ENCODE measurements at places on chromosomes 12 and 14.
A peak's percentile ranks its signal among the peaks of the same experiment; 100 is the strongest.

- DNase-seq = peak; percentile 76
These were observed 19.0 kb upstream of the RNASE12 start for GRCh38 chr14:20610002-20610765.

GRCh38 chr12:59086126-59086525, 165.8 kb upstream of the LRIG3 start:
- DNase-seq = no peak

DNA sequence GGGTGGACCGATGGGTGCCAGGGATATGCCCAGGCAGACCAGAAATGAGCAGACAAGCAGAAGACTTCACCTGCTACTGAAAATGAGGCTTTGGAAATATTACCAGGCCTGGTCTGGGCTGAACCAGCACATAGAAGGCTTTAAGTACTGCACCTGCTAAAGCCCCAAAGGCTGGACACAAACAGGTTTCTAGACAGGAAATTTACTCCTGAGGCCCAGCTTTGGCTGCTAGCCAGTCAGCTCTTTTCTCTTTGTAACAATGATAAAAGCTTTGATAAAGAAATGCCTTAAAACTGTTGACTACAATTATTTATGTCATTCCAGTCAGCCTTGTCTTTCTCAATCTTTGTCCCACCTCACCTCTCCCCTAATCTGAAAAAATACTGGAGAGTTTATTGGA, 228.9 kb upstream of the EGLN3 start:
- DNase-seq = no peak

- DNase-seq = no peak
These were observed 7.0 kb downstream of the CCND2 start for GRCh38 chr12:4280351-4281163.

GRCh38 chr12:79690142-79690637, 574 bp downstream of the PAWR start:
- no peak for DNase-seq

- DNase-seq = no peak
These were observed 1233.3 kb upstream of the SEL1L start for GRCh38 chr14:82766996-82767395.

GRCh38 chr12:45601390-45601789, 128.1 kb upstream of the ARID2 start:
- no peak for DNase-seq

DNA sequence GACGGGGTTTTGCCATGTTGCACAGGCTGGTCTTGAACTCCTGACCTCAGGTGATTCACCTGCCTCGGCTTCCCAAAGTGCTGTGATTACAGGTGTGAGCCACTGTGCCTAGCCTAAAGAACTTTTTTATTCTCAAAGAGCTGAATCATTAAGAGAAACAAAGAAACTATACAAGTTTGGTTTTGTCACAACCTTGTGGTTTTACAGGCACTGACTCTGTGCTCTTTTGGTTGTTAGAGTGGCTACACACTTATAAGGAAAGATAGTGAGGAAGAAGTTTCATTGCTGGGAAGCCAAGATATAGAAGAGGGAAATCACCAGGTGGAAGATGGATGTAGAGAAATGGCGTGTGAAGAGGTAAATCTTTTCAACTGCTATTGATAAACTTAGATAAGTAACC, 10.1 kb upstream of the DNAH10 start:
- no peak for DNase-seq

DNA sequence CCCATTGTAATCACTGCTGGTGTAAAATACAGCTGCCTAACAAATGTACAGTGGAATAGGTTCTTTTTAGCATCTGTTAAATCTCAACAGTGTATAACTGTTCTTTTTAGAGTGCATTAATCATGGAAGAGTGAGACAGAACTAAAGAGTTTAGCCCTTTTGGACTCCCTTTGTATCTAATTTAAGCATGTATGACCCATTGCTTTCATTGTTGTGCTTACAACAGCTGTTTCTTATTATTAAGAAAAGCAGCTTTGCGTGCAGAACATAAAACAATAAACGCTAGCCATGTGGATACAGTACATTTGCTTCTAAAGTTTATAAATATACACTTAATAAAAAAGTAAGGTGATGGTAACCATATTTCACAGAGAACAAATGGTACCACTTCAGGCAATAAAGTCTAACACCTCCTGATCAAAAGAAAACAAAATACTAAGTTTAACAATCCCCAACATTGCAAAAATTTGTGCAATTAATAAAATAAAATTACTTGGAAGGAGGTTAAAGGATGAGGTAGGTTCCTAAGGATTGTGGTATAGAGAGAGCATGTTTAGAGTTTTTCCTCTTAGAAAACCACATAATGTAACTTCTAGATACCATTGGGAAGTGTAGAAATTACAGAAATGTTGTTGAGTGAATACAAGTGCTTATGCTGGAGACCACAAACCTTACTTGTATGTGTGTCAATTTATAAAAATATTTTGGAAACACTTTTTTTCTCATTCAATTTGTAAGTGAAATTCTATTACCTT, 448.7 kb downstream of the SLC6A15 start:
- DNase-seq = no peak

GRCh38 chr14:73696466-73697400, 17.5 kb downstream of the PNMA1 start:
- DNase-seq = no peak
